ENCODE measurements at places on chromosomes 1 and 21.

DNA sequence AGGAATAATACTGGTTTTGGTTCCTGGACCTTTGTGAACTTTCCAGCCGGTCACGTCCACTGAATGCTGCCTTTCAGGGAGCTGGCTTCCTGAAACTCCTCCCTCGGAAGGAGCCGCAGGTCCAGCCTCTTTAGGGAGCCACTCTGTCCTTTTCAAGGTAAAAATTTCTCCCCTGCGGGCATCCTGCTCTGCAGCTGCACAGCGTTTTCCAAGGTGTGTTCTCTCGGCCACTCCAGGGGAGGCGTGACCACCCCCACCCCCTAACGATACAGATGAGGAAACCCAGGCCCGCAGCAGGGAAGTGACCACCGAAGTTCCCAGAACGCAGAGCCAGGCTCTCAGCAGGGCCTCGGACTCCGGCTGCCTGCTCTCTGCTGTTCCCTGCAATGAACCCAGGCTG is 21.5 kb downstream of the PADI2 start:
- DNase-seq: no peak

DNA sequence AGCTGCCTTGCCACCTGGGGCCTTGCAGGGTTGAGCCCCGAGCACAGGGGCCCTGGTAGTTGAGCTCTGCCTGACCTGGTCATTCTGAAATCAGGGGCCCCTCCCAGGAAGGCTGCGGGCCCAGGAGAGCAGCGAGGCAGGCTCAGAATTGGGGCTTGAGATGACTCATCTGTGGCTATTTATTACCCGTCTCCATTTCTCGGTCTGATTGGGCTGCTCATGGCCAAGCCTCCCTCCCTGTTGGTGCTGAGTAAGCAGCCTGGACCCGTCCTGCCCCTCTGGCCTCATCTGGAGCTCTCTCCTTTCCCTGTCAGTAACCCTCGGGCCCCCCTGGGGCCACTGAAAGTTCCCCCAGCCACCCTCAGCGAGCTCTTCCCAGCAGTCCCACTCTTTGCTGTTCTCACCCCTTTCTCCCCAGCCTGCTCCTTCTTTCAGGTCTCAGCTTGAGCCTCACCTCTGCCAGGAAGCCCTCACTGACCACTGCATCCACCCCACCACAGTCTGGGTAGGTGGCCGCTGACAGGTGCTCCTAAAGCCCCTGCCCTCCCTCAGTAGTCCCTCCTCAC is 11.0 kb upstream of the TNFRSF8 start:
- DNase-seq: no peak

DNA sequence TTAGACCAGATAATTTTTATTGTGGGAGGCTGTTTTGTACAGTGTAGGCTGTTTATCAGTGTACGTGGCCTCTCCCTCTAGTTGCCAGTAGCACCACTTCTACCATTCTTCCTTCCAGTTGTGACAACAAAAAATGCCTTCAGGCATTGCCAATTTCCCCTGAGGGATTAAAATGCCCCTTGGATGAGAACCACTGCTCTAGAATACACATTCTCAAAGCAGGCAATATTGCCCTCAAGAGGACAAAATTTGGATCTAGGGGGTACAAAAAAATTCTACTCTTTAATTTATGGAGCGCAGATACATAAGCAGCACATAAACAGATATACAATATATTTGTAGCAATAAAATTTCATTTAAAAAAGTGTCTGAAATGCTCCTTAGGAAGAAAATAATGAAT is 674.6 kb downstream of the PTPRC start:
- no peak for DNase-seq

- no peak for DNase-seq
Measured at GRCh38 chr1:201267481-201268229, 15.7 kb upstream of the PKP1 start.

DNA sequence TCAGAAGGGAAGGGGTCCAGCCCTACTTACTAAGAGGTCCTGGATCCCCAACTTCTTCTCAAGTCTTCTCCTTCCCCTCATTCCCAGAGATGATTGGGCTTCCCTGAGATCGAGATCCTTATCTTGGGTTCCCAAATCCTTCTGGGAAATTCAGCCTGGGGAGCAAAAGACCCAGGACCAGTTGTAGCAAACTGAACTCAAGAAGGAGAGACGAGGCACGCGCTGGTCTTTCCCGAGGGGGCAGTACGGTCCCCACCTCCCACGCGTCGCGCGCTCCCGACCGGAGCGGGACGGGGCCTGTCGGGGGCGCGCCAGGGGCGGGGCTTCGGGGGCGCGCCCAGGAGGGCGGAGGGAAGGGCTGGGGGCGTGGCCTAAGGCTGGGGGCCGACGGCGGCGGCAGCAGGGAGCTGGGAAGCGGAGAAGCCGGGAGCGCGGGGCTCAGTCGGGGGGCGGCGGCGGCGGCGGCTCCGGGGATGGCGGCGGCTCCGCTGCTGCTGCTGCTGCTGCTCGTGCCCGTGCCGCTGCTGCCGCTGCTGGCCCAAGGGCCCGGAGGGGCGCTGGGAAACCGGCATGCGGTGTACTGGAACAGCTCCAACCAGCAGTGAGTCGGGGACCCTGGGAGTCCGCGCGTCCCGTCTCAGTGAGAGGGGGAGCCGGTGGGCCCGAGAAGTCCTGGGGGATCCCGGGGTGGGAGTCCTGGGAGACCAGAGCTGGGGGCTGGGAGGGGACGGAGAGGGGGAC is at the start of gene EFNA3:
Gene EFNA3 (plus strand): TSS at position 369 of the 741 bp plus-strand sequence. CDS start 105 bp downstream, at position 474.
- no peak for DNase-seq

- no peak for DNase-seq
Measured at GRCh38 chr1:166127003-166127402, 39.8 kb downstream of the FAM78B start.

- peak; percentile 98 for DNase-seq
Measured at GRCh38 chr21:28992526-28993292, at the start of gene LTN1. Gene LTN1 (minus strand): TSS chr21:28992877. CDS start chr21:28992805, 72 bp downstream.

DNA sequence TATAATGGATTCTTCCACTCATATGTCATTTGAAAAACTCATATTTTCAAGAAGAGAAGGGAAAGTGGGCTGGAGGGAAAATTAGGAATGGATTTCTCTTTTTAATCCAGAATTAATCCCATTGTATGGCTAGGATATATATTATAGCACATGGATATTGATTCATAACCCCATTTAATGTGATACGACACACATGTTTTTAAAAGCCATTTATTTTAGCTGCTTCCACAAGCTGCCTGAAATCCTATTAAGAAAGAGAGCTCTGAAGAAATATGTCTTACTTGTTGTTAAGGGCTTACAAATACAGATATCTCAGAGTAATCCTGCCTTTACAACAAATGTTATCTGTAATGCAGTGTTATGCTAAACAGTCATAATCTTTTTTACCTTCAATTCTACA is 598.6 kb downstream of the AMY1C start:
- DNase-seq: no peak

DNA sequence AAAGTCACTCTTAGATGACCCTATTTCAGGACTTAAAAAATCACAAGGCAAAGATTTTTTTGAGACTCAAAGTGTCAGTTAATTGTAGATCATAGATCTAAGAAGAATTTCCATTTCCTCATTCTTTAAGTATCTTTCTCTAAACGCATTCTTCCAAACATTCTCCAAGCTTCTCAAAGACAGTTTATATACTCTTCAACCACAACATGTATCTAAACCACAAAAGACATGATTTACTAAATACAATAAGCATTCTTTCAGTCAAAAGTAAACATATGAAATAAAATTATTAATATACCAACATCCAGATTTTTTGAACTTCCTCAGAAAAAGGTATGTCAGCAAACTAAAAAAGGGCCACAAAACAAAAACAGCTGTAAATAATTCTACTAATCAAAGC is 24.4 kb downstream of the RC3H1 start:
- DNase-seq: no peak

DNA sequence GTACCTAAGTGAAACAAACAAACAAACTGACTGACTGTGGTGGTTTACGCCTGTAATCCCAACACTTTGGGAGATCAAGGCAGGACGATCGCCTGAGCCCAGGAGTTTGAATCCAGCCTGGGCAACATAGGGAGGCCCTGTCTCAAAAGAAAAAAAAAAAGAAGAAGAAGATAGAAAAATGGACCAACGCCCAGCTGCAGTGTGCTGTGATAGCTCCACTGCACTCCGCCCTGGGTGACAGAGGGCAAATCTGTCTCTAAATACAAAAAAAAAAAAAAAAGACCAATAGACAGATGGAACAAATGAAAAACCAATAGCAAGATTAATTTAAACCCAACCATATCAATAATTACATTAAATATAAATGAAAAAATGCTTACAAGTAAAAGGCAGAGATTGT is 13.9 kb downstream of the AKR7A3 start:
- no peak for DNase-seq

DNA sequence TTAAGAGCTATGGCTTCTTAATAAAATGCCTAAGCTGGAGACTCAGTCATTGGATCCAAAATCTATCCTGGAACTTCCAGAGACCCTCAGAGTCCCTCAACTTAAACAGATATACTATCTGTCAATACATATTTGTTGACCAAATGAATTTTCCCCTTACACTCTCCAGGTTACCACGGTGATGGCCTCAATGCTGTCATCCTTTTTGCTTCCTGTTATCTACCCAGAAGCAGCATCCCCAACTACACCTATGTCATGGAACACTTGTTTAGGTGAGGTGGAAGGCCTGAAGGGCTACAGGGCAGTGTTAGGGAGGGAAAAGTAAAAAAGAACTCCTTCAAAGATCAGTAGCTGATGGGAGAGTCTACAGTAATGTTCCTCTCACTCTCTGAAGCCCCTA is 4.4 kb upstream of the C1orf56 start:
- DNase-seq: no peak

- no peak for DNase-seq
Measured at GRCh38 chr1:162192306-162192678, 122.8 kb downstream of the NOS1AP start.

- no peak for DNase-seq
Measured at GRCh38 chr1:23930861-23931490, 17.8 kb upstream of the CNR2 start.

- no peak for DNase-seq
Measured at GRCh38 chr1:160628799-160629263, 18.0 kb downstream of the SLAMF1 start.

DNA sequence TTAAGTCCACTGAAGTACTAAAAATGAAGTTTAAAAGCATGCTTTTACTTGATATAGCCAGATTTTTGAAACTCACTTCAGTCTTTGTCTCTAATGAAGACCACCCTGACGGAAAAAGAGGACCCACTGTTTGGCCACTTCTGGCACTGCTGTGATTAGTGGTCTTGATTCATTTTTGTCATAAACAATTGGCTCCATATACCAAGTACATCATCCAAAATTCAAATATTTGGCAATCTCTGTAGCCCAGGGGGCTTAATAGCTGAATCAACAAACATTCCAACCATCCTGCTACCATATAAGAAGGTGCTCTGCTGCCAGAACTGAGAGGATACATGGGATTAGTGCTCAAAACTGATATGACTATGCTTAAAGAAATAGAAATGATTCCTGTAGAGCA is 156.0 kb downstream of the COL24A1 start:
- DNase-seq: no peak

- DNase-seq: no peak
Measured at GRCh38 chr1:27525296-27526272, 35.6 kb upstream of the WASF2 start.

GRCh38 chr21:45588871-45589491 is 46.7 kb upstream of the SLC19A1 start:
- no peak for DNase-seq

GRCh38 chr21:46115441-46116188 is 17.7 kb downstream of the COL6A2 start:
- no peak for DNase-seq

- no peak for DNase-seq
Measured at GRCh38 chr1:114009393-114009792, 30.1 kb downstream of the OLFML3 start.

Measured in cerebellar nuclear complex (tissue), 1 donor.